Stimulated activated CD4-positive, alpha-beta T cell treated with anti-CD3 and anti-CD28 coated beads, Interleukin-1b, Interleukin-23, amount 100 ng/mL, for 1 hour (primary cell): ENCODE measurements at places on chromosomes 13 and 19.

- no peak for DNase-seq
Measured at GRCh38 chr13:52127378-52127777, 1.5 kb downstream of the NEK5 start.

DNA sequence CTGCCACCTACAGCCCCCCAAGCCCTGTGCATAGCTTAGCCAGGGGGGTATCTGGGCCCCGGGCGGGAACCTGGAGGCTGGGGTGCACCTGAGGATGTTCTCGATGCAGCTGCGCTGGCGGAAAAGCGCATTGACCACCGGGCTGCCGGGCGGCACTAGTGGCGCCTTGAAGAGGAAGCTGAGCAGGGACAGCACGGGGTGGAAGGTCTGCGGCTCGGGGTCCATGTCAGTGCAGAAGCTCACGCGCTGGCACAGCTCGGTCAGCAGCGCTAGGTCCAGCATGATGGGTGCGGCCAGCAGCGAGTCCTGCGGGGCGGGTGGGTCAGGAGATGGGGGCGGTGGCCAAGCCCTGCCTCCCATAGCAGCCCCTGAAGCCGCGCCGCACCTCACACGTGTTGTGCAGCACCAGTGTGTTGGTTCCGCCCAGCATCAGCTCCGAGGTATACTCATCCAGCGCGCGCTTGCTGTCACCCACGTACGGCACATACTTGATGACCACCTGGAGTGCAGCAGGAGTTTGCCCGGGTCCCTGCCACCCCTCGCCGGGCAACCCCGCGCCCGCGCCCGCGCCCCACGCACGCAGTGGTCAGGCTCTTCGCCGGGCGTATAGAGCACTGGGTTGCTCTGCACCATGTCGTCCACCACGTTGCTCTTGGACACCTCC is 2.6 kb downstream of the ISYNA1 start:
- DNase-seq: no peak

DNA sequence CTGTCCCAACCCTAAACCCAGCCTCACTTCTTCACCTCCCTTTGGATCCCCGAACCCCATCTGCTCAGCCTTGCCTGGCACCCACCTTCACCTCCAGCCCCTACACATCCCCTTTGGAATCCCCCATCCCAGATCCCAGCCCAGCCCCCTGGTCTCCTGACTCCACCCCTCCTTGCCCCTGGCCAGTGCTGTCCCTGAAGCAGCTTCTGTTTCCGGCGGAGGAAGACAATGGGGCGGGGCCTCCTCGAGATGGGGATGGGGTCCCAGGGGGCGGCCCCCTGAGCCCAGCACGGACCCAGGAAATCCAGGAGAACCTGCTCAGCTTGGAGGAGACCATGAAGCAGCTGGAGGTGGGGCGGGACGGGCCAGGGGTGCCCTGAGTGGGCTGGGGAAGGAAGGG is 22.0 kb downstream of the ERFL start:
- DNase-seq: no peak

GRCh38 chr19:34172661-34173192 is 423 bp downstream of the LSM14A start:
- DNase-seq: no peak

DNA sequence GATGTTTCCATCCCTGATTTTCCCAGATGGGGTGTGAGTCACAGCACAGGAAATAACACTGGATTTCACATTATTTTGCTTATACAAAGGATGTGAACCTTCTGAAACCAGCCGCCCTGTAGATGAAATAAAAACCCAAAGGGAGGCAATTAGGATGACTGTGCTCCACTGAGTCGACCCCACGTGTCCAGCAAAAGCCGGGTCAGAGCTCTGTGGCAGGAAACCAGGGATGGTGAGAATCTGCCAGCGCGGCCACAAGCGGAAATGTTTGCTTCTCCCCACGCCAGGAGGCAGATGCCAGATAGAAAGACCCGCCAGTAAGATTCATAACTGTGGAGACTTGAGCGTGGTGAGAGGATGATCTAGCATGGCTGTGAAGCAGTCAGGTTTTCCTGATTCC is 764.4 kb downstream of the LIG4 start:
- no peak for DNase-seq

- DNase-seq: no peak
Measured at GRCh38 chr13:32791545-32792172, 205.4 kb downstream of the PDS5B start.

DNA sequence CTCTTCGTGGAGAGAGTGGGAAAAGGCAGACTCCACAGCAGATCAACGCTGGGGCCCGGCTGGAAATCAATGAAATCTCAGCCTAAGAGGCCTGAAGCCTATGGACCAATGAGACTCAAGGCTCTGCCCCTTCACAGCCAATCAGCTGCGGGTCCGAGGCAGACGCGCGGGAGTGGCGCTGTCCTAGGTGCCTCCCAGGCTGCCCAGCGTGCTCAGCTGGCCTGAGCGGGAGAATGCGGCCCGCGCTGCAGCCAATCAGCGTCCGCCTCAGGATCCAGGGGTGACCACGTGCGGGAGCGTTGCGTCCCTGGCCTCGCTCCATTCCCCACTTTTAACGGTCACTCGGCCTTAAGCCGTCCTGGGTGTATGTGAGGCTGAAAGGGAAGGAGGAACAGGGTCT is at the start of gene ZBTB32:
TSS of gene ZBTB32 (plus strand) at position 341 of the 400 bp plus-strand sequence. CDS start 10,069 bp downstream, outside the sequence.
- no peak for DNase-seq
